Activated CD4-positive, alpha-beta memory T cell treated with anti-CD3 and anti-CD28 coated beads for 36 hours (primary cell): ENCODE measurements at places on chromosomes 5 and 9.
A peak's percentile ranks its signal among the peaks of the same experiment; 100 is the strongest.

- DNase-seq = no peak
Observed at GRCh38 chr9:38372762-38373619, 19.5 kb upstream of the ALDH1B1 start.

DNA sequence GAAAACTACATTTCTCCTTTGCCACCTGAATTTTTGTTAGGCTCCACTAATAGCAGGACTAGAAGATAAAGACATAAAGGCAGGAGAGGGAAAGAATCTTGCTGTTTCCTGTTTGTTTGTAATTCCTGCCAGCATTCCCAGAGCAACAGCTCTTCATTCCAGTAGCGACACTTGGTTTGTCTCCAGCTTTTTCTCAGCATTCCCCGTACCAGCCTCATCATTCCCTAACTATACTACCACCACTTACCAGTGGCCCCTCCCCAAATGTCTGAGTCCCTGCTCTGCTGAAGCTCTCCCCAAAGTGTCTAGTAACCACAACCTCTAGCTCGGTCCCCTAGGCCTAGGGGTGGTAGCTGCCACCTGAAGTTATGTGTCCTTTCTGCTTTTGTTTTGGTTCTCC is 18.6 kb downstream of the CETN3 start:
- no peak for DNase-seq

DNA sequence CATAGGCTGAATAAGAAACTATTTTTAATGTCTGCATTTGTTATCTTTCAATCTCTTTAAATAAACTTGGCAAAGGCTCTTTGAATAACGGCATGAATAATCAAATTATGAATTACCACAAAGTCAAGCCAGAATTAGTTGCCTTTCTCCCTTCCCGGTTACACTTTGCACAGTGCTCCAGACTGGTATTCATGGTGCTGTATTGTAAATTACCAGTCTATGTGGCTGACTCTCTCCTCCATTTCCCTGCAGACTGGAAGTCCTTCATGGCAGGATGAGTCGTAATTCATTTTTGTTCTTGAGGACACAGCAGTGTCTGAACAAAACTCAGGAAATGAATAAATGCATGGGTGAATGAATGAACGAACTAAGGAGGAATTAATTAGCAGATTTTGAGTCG is 142.9 kb downstream of the GNA14 start:
- DNase-seq = no peak

- DNase-seq = no peak
Observed at GRCh38 chr5:132451387-132451786, 39.2 kb downstream of the IRF1 start.

DNA sequence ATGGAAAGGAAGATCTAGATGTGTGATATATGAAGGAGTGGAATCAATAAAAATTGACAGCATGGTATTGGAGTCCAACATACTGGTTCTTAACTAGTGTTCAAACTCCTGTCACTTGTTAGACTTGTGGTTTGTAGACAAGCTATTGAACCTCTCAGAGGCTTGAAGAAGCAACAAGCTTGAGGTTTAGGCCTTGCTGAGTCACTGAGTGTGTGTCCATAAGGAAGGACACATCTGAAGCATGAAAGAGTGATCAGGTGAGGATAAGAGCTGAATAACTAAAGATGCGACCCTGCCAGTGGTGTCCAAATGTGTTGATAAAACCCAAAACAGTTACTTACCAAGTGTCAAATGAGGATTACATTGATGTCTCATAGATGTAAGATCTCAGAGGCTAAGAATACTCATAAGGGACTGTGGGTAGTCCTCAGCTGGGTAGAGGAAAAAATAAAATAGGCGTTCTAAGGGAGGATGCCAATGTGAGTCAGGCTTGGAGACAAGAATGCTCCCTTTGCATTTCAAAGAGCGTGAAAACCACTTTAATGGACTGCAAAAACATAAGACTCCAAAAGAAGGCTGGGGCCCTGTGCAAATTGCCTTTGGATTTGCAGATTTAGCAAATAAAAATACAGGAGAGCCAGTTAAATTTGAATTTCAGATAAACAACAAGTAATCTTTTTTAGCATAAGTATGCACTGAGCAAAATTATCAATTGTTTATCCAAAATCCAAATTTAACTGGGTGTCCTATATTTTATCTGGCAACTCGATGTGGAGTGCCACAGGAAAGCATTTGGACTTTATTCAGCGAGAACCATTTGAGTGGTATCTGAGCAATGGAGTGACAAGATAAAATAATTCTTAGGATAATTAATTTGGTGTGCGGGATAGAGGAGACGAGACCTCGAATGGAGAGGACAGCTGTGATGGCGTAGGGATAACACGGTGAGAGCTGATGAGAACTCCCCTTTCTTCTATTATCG is 757.3 kb upstream of the WWC1 start:
- DNase-seq = no peak

DNA sequence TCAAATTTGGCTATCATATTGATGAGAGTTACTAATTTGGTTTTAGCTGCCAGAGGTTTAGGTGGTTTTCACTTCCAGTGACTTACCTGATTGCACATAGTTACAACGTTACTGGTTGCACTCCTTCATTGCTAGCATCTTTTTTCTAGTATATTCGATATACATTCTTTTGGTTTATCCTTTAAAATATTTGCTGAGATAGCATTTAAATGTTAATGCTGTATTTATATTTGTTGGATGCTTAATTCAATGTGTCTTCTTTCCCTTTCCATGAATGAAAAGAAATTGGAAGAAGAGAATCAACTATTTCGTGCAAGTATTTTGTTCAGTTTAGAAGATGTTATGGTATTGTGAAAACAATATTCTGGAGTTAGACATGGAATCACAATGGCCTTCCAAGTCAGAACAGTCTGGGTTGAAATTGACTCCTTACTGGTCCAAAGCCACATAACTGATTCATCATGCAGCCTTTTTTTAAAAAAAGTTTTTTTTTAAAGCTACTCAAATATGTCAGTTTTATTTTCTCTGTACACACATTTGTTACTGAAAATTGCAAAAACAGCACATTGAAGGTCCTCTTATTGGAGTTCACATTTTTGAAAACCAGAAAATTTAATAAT is 2.2 kb downstream of the SPIN1 start:
- no peak for DNase-seq

DNA sequence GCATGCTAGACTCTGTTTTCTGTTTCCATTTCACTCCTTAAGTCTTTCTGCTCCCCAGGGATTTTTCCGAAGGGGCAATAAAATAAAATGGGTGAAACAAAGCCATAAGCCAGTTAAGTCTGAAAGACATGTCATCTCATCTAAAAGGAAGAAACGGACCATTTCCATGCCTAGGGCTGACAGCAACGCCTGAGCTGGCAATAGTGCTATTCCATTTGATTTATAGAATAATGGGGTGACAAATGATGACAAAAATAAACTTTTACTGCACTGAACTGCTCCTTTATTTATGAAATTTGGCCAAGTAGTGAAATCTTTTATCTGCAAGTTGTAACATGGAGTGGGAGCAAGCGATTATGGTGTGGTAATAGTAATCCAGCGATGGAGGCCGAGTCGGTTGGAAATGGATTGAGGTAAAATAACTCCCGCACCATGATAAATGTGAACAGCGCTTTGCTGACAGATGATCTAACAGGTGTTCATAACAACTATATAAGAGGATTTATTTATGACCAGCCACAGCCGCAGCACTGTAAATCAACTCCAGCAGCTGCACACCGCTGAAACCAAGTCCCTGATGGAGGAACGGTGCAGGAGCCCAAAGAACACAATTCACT is 219.8 kb upstream of the TBCA start:
- no peak for DNase-seq

- no peak for DNase-seq
Observed at GRCh38 chr9:129326061-129327005, 148.3 kb upstream of the IER5L start.

- no peak for DNase-seq
Observed at GRCh38 chr9:113644321-113644720, 180.8 kb downstream of the RGS3 start.

DNA sequence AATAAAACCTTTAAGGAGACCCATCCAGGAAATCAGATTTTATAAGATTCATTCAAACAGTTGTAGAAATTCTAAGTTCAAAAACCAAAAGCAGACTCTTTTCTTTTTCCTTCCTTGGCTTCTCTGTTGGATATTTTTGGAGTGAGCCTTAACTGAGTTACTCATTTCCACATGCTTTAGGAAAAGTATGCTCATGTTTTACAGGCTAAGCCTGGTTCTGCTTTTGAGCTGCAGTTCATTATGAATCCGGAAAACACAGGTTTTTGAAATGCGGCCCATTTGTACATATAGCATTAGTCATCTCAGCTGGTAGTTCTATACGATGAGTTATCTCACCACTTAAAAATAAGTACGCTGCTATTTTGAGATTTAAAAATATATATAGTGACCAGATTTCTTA is 156.6 kb upstream of the DMRT1 start:
- DNase-seq = no peak

DNA sequence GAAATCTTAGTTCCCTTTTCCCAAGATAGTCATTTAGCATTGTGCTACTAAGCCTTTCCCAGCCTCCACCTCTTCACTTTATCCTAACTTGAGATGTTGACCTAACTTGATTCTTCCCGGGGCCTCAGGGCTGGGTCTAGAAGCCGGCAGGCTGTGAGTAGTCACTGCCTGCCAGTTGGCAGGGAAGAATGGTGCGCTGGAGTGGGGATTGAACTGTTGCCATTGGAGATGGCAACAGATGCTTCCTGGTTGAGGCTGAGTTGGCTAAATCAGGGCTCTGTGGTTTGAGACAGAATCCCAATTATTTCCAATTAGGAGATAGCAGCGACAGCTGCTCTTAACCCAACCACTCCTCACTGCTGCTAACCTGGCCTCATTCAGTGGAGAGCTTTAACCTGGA is 343.1 kb downstream of the BRINP1 start:
- no peak for DNase-seq

- DNase-seq = no peak
Observed at GRCh38 chr9:127765418-127765817, 13.0 kb downstream of the SH2D3C start.

DNA sequence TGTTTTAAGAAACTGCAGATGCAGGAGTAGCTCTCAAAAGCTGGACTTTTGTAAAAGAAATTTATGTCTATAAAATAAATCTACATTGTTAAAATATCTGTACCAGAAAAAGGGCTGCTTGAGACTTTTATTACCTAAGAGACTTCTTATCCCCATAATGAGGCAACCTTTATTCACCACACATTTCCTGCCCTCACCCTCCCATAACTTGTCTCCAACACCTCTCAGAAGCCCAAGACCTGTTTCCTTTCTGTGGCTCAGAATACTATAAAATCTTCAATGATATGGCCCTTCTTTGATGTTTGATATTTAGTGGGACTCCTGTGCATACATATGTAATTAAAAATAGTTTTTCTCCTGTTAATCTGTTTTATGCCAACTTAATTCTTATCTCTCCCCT is 141.5 kb upstream of the FER start:
- no peak for DNase-seq

DNA sequence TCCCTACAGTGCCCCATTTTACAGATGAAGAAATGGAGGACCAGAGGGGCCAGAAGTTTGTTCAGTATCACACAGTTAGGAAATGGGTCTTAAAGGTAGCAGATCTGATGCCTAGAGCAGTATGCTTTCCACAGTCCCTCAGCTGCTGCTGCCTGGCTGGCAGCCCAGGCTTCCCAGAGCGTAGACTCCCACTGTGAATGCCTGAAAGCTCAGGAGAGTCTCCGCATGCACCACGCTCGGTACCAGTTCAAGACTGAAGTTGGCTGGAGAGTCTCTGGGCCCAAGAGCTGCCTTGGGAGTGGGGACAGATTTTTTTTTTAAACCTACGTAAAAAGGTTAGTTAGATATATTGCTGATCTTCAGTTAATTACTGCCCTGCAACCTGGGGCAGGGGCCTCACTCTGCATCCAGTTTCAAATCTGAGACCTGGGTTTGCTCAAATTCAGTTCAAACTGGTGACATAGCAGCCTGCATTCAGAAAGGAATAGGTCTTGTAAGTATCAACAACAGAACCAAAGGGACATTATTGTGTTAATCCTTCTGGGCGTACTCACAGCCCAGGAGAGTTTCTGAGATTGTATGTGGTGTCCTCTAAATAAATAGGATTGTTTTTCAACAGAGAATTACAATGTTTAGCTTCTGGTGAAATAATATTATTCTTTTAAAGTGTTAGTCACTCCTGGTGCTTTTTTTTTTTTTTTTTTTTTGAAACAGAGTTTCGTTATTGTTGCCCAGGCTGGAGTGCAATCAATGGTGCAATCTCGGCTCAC is 8.3 kb downstream of the NANS start:
- no peak for DNase-seq

DNA sequence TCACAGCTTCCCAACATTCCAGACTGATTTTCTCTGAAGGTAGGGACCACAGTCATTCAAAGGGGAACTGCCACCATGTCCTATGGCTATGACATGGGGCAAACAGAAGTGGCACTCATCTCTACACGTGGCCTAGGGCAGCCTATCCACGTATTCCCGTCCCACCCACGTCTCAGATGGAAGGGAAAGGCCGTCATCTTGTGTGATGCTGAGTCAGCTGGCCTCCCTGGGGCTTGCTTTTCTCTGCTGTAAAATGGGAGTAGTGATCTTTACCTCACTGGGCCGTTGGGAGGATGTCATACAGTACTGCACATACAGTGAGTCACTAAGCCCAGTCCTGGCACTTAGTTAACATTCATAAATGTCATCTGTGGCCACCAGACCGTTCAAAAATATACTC is 72.3 kb downstream of the RAPGEF1 start:
- peak; percentile 94 for DNase-seq

DNA sequence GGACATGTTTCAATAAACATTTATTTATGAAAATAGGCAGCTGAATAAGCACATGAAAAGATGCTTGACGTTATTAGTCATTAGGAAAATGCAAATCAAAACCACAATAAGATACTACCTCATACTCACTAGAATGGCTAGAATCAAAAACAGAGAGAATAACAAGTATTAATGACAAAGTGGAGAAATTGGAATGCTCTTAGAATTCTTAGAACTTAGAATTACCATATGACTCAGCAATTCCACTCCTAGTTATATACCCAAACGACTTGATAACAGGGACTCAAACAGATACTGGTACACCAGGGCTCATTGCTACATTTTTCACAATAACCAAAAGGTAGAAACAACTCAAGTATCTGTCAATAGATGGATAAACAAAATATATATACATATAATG is 15.1 kb upstream of the TRIM36 start:
- DNase-seq = no peak
